ENCODE measurements at places on chromosomes 13 and 19.

- DNase-seq, result peak; percentile 52
Observed at GRCh38 chr19:1130771-1131717, 27.2 kb downstream of the GPX4 start.

DNA sequence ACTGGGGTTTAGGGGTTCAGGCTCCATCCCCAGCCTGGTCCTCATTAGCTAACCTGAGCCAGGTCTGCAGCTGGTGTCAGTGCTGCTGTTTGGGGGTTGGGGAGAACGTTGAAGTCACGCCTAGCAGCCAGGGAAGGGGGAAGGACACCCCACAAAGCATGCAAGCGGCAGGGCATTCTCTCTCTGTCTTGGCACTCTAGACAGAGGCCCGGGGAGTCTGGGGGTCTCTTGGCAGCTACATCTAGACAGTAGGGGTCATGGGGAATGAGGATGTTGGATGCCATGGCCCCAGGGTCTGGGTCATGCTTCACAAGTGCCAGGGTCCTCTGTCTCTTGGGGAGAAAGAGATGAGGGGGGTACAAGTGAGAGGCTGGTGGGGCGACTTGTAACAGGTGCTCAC is 2.6 kb downstream of the ERICH4 start:
- DNase-seq, result no peak

GRCh38 chr19:2574971-2575630 is 99.2 kb downstream of the GADD45B start:
- DNase-seq, result no peak

- DNase-seq, result no peak
Observed at GRCh38 chr13:33560726-33561125, 257.2 kb upstream of the RFC3 start.

GRCh38 chr13:81395368-81395767 is 1054.4 kb upstream of the SPRY2 start:
- no peak for DNase-seq

DNA sequence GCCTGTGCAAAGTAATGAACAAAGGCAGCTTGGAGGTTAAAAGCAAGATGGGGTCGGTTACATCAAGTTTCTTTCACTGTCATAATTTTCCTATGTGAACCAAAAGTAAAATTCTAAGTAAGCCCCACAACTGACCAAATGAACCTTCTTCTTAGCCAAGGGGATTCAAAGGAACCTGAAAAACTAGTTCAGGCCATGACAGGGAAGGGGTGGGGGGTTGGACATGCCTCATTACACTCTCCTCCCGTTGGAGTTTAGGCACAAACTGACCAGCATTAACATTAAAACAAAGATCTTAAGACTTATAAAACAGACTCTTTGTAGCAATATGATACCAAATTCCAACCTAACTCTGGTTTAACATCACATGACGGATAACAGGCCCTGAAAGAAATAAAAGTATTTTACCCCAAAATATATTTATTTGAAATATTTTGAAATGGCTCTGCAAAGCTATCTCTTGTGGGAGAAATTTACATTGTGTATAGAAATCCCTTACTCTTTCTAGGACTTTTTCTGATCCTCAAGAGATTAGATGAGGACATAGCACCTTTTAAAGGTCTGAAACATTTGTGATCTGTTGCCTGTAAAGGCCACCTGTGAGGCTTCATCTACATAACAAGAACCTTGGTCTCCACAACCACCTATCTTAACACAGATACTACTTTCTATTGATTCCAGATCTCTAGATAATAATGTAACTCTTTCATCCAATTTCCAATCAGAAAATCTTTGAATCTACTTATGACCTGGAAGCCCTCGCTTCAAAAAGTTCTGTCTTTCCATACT is 1829.0 kb upstream of the MIR17HG start:
- no peak for DNase-seq
